ENCODE measurements at places on chromosomes 4 and X.

DNA sequence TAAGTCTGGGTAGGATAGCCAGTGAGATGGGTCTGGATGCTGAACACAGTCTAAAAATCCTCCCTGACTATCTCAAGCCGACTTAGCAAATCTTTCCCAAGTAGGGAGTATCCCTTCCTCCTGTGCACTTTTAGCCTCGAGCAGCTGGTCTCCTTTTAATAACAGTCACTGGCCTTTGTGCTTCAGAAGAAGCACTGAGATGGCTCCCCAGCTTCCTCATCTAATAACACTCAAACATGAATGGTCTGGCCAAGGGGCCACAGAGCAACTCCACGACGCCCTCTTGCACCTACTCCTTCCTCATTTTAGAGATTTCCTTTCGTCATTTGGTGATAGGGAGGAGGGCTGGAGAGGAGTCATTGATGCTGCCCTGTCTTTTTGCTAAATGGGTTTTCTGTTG is 78.8 kb upstream of the TMEM150C start:
- no peak for DNase-seq

DNA sequence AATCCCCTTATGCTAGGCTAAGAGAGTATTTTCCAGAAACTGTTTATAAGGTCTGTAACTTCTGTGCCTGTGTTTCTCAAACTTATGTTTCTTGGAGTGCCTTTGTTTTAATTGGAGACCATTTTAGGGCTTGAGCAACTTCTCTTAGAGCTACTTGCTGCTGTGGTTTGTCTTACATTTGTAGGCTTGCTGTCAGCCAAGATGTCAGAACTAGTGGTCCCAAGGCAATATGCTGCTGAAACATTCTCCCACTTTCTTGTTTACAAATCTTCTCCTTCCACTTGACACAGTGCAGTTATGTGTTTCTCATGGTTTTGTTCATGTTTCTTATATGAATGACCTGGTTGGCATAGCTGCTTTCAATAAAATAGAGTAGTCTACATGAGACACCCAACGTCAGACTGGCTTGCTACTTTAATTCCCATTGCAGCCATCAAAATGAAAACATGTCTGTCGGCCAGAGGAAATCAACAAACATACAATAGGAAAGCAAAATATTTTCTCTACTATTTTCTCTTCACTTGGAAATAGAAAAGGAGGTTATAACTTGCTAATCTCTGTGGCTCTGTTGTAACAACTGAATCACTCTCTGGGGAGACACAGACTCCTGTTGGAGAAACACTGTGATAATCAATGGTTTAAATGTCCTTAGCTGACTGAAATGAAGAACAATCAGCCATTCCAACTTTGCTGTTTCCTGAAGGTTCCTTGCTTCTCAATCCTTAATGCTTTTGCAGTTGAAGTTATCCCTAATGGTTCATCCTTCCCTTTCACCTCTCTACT is 426.4 kb downstream of the PDGFC start:
- no peak for DNase-seq

GRCh38 chr4:81472281-81473182 is 825 bp upstream of the RASGEF1B start:
- DNase-seq, result no peak

DNA sequence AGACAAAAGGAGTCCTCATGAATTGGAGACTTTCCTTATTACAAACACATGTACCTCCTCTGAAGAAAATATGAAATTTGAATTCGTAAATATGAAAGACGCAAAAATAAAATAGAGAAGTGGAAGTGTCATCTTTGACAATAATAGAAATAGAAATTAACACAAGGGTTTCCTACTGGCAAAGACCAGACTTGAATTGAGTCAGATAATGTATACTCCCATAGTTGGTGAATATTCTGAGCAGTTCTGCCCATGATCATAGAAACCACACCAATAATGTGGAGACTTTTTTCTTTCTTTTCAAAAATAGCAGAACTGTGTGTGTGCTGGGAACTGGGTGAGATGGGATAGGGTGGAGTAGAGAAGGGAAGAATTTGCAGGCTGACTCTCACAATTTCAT is 277.7 kb upstream of the TET2 start:
- no peak for DNase-seq

- DNase-seq, result no peak
Measured at GRCh38 chrX:153941336-153942252, 2.8 kb downstream of the RENBP start.

DNA sequence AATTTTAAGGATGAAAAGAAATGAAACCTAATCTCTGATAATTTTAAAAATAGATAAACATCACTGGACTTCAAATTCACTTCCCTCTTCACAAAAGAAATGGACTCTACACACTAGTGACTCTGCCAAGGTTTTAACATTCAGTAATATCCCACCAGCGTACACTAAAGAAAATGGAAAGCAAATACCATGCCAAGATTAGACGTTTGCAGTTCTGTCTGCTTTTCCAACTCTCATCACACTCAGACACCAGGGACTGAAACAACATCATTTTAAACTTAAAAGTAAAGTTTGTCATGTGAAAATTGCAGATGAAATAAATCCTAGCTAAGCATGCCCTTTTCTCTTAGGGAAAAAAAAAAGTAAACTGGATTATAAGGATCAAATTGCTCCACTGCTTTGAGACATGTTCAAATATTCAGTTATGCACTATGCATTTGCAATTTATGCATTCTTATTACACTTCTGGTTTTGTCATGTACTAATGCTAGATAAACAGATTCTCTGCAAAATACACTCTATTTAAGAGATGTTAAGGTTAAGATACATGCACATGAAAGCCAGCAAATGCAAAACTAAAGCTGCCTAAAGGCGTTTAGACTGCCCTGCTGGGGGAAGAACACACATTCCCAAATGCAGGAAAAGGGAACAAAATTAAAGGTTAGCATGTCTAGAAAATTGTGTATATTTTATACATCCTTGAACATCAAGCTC is 534.4 kb upstream of the EPHA5 start:
- DNase-seq, result no peak
